Stomach (tissue), 19 donors: ENCODE measurements at places on chromosomes 4 and X. TPM values are rescaled to one million over a fixed set of nuclear protein-coding genes. Genes with fewer than 3 reads are reported as not detected.

Gene ZDHHC15
- 3.9 TPM for total RNA-seq

- no peak overlapping the region for H3K27ac ChIP-seq
- no peak for DNase-seq
- H3K27me3 ChIP-seq, result no peaks in the 10 kb centered on the region
- H3K4me3 ChIP-seq, result no peak overlapping the region
These were observed 159.9 kb downstream of the MGST2 start for GRCh38 chr4:139825523-139826014.

DNA sequence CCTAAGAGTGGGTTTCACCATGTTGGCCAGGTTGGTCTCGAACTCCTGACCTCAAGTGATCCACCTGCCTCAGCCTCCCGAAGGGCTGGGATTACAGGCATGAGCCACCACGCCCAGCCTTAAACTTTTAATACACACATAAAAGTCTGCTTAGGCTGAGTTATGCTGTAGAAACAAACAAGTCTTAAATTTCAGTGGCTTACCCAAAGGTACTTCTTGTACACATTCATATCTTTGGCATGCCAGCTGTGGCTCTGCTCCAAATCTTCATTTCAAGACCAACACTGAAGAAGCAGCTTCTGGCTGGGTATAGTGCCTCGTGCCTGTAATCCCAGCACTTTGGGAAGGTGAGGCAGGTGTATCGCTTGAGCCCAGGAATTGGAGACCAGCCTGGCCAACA is 80.3 kb downstream of the PPEF2 start:
- no peak overlapping the region for H3K27ac ChIP-seq
- H3K27me3 ChIP-seq, result no peaks in the 10 kb centered on the region
- H3K4me1 ChIP-seq, result no peaks in the 10 kb centered on the region
- no peaks in the 10 kb centered on the region for H3K36me3 ChIP-seq
- H3K4me3 ChIP-seq, result no peak overlapping the region
- DNase-seq, result no peak

GRCh38 chr4:158253350-158253980 is 43.2 kb downstream of the TMEM144 start:
- no peak overlapping the region for H3K4me3 ChIP-seq
- no peak overlapping the region for H3K27ac ChIP-seq
- no peaks in the 10 kb centered on the region for H3K27me3 ChIP-seq
- no peaks in the 10 kb centered on the region for H3K4me1 ChIP-seq
- peak; percentile 86 for DNase-seq

Gene LONRF3
- total RNA-seq, result 2.7 TPM
